ENCODE measurements at places on chromosomes 1 and 21.

GRCh38 chr1:94002046-94002787 lies 93.0 kb upstream of the GCLM start:
- no peak for DNase-seq

DNA sequence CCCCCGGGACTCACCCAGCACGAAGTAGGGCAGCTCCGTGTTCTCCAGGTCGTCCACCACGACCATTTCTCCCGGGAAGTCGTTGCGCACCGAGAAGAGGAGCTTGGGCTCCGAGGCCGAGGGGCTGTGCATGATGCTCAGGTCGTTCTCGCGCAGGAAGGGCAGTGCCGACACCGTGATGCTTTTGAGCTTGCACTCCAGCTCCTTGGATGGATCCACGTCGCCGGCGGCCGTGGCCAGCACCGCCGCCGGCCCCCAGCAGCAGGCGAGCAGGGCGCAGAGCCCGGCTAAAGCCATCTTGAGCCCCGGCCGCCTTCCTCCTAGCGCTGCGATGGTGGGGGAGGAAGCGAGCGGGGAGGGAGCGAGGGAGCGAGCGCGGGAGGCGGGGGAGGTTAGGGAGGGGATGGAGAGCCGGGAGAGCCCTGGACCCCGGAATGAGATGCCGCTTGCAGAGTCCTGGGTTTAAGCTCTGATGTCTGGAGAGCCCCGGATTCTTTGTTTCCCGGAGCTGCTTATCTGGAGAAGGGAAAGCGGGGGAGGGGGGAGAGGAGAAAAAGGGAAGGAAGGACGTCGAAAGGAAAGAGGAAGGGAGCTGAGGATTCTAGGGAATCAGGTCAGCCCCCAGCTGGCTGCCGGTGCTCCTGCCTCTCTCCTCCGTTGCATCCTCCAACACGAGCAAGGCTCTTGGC lies at the start of gene ASTN1:
ASTN1 (minus strand) TSS at position 333 of the 689 bp plus-strand sequence; CDS start at position 297, 36 bp downstream.
- no peak for DNase-seq

GRCh38 chr1:218254296-218254946 lies 30.7 kb upstream of the RRP15 start:
- no peak for DNase-seq

DNA sequence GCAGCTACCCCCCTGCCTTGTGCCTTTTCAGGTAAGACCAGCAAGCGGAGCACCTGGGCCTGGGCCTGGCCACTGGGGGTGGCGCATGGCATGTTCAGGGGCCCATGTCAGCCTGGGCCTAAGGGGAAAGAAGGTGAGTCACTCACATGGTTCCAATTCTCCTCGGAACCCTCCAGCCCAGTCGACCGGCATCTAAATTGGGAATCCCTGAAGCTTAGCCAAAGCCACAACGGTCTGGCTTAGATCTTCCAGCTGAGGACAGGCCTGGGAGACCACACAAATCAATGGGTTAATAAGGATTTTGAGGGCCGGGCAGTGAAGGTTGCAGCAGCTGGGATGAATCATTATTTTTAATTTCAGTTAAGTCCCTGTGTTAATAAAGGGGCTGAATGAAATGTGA lies 145.1 kb upstream of the SMYD2 start:
- DNase-seq, result no peak

DNA sequence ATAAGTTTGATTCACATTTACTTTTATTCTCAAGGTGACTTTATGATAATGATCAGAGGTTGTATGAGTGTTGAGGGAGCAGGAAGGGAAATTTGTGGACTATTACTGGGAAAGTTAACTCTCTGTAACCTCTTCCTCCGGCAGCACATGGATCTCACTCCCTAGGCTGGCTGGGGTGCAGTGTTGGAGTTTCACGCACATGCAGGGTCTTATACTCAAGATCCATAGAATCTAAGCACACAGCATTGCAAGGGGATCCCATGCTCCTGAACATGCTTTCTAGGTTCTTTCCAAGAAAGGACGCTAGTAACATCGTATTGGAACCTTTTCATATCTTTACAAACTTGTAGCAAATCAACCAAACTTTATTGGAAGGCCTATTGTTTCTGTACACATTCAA lies 757.6 kb upstream of the TPTE start:
- DNase-seq, result no peak

DNA sequence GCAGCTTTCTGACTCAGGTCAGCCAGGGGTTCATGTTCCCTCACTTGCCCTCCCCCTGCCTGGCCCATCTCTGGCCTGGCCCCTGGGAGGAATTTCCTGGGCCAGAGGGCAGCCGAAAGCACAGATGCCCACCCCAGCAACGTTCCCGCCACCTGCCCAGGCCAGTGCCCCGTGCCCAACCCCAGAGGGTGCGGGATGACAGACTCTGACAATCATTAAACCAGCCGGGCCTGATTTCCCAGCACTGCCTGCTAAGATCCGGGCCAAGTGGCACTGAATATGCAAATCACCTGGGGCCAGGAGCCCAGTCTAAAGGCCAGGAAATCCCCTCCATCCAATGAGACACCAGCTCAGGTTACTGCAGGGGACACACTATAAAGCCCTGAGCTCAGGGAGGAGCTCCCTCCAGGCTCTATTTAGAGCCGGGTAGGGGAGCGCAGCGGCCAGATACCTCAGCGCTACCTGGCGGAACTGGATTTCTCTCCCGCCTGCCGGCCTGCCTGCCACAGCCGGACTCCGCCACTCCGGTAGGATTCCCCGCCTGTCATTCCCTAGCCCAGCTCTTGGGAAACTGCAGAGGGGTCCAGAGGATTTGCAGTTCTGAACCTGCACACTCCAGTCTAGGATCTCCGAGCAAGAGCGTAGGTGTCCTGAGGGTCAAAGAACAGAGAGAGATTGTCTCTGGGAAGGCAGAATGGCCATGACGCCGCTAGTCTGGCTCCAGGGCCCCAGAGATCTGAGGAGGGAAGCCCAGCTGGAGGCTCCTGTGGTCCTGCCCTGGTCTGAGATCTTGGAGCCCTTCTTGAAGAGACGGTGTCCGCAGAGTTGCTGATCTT lies at the start of gene ELF3:
ELF3 (plus strand) TSS at position 408 of the 836 bp plus-strand sequence. CDS start 550 bp downstream, outside the sequence.
- no peak for DNase-seq

DNA sequence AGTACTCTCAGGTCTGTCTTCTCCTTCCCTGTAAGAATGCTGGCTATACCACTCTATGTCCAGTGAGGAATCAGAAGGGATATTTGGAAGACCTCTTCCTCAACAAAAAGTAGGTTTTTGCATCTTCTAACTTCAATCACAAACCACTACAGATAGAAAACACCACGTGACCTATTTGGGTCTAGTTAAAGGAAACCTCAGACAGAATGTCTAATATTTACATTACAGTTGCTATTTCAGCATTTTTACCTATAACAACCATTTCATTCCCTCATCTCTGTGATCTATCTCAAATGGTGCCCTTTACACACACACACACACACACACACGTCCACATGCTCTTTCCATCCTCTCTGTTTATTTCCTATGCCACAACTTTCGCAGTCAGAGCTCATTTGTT lies 7.9 kb upstream of the ADORA3 start:
- no peak for DNase-seq

- no peak for DNase-seq
Measured at GRCh38 chr1:24470592-24470991, 32.0 kb upstream of the RCAN3 start.

- no peak for DNase-seq
Measured at GRCh38 chr1:174160109-174160473, 771 bp downstream of the RABGAP1L start.

GRCh38 chr1:93190432-93190831 lies 9.9 kb downstream of the CCDC18 start:
- no peak for DNase-seq

DNA sequence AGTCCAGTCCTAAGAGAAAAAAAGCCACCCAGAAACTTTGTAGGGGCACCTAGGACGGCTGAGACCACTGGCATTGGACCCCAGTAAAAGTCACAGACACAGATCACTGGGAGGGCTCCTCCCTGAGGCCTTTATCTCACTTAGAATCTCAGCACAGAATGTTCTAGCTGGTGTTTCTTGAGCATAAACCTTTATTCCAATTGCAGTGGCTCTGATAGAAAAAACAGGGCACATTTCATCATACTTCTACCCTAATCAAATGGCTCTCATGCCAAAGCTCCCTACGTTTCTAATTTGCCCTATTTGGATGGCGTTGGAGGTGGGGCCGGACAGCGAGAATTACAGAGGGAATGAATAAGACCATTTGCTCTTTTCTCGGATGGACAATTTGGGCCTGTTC lies 53.8 kb downstream of the NGF start:
- DNase-seq, result no peak
